Endodermal cell (in vitro differentiated cells): ENCODE measurements at places on chromosomes 2 and 18. TPM values are rescaled to one million over a fixed set of nuclear protein-coding genes. Genes with fewer than 3 reads are reported as not detected.
A peak's percentile ranks its signal among the peaks of the same experiment; 100 is the strongest.

The SAG gene
- not detected in 2 replicates for total RNA-seq

DNA sequence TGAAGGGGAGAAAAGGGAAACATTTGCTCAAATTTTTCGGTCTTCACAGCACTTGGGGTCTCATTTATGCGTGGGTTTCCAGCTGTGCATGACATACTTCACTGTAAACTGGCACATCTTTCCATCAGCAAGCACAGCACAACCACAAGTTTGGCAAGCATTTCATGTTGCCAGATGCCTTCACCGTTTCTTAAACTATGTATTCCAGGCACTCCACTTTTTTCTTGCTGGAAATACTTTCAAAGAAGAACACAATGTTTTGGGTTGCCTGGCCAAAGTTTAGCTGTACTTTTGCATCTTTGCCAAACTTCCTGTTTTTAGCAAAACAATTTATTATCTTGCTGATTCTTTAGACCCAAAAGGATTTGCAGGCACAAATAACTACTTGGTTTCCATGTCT lies 194.6 kb upstream of the MEIS1 start:
- no peak for DNase-seq
- H3K36me3 ChIP-seq, result no peaks in the 10 kb centered on the region
- H3K4me3 ChIP-seq, result no peak overlapping the region
- no peaks in the 10 kb centered on the region for H3K4me1 ChIP-seq

The ACADL gene
- total RNA-seq, result 0.44 to 1.1 TPM (median 0.96 TPM) in 3 replicates

DNA sequence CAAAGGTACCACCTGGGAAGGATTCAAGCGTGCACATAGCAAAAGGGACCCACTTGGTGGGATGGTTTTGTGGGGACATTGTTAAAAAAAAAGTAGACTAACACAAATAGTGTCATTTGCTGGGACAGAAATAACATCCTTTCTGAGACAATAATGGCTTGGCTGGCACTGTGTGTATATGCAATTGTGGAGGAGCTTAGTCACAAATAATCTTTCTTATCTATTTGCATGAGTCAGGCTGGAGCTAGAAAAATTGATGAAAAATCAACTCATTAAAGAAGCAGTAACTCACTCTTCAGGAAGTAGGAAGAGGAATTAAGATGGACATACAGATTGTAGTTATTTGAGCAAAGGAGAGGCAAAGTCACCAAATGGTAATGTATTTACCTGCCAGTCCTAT lies 29.5 kb upstream of the ITGB6 start:
- H3K4me1 ChIP-seq, result no peaks in the 10 kb centered on the region
- H3K36me3 ChIP-seq, result no peaks in the 10 kb centered on the region
- H3K27me3 ChIP-seq, result no peaks in the 10 kb centered on the region
- DNase-seq, result no peak

DNA sequence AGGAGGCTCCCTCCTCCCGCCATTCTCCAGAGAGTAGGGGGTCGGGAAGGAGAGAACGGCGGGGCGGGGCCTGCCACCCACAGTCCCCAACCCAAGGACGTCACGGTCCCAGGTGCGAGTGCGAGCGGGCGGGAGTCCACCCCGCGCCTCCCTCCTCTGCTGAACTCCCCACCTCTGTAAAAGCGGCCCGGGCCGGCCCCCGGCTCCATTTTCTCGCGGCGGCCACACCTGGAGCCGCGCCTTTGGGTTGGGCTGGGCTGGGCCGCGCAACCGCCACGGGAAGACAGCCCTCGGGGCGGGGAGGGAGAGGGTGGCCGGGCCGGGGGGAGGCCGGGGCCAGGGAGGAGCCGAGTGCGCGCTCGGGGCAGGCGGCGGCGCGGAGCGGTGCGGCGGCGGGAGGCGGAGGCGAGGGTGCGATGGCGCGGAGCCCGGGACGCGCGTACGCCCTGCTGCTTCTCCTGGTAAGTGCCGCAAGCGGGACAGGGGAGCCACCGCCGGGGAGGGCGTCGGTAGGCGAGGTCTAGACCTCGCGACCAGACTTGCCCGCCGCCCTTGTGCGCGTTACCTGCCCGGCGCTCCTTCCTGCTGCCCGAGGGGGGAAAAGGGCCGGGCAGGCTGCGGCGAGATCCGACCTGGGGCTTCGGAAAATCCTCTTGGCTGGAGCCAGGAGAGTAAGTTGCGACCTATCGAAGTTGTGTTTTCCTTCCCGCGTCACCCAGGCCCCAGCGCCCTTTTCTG lies at the start of gene DSG2:
TSS of gene DSG2 (plus strand) at position 342 of the 738 bp plus-strand sequence. CDS start at position 417, 75 bp downstream.
- H3K27ac ChIP-seq, result no peak within 1 kb of the TSS
- H3K27me3 ChIP-seq, result peaks cover 5% of the 10 kb centered on the region
- no peaks in the 10 kb centered on the region for H3K36me3 ChIP-seq
- H3K4me1 ChIP-seq, result peaks cover 5% of the 10 kb centered on the region

GRCh38 chr18:35917043-35917442 lies 55.4 kb upstream of the RMP24 start:
- no peaks in the 10 kb centered on the region for H3K27me3 ChIP-seq
- no peak overlapping the region for H3K27ac ChIP-seq
- no peaks in the 10 kb centered on the region for H3K36me3 ChIP-seq
- no peak for DNase-seq
- H3K4me1 ChIP-seq, result no peaks in the 10 kb centered on the region

DNA sequence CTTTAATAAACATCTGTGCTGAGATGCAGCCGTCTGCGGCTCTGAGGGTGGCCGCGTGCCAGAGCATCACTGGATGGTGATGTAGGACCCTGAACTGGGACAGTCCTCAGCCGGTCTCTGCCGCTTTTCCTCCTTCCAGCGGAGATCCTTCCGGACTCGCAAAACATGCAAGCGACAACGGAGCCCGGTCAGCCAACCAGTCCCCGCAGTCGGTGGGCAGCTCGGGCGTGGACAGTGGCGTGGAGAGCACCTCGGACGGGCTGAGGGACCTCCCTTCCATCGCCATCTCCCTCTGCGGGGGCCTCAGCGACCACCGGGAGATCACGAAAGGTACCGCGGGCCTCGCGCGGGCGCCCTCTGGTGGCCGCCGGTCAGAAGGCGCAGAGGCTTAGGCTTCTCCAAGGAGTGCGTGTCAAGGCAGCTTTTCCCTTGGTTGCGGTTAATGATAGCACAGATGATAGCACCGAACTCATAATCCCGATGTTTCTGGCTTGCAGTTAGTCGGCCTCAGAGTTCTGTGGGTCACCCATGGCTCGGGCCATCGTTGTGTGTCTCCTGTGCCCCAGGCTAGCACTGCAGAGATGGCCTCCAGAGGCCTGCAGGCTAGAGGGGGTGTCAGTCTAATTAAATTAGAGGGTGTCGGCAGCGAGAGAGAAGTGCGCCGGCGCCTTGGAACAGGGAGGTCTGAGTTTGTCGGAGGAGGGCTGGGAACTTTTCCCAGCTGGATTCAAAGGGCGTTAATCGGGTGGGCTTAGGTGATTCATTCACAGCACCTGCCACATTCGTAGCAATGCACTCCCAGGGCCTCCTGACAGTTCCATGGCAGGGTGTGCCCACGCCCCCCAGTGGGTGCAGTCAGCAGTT lies 38.5 kb downstream of the LPIN1 start:
- no peak overlapping the region for H3K4me3 ChIP-seq
- no peak overlapping the region for H3K27ac ChIP-seq
- no peaks in the 10 kb centered on the region for H3K27me3 ChIP-seq
- no peaks in the 10 kb centered on the region for H3K4me1 ChIP-seq
- H3K36me3 ChIP-seq, result peaks cover 59% of the 10 kb centered on the region

The LDAH gene
- 26.1 and 28.7 TPM in 2 replicates for total RNA-seq

DNA sequence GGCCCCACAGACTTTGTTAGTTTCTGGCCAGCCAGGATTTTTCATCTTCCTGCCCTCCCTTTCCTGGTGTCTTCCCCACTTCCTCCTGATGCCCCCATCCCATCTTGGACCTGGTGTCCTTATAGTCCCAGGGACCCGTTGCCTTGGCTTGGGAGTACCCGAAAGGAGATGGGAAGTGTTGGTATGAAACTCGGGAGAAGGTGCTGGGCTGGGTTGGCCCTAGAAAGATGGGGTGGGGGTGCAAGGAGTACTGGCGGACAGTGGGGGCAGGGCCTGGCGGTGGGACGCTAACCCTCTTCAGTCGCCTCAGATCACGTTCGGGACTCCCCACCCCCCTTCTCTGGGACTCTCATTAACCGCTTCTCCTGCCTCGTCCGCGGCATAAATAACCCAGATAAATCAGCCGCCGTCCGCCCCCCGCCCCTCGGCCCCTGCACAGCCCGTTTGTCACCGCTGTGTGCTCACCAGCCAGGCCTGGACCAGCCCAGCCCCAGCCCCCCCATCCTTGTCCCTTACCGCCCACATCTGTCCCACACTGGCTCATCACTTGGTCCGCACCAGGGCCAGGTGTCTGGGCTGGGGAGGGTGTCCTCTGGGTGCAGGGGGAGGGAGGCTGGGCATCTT lies 3.7 kb upstream of the ASIC4 start:
- no peak overlapping the region for H3K4me3 ChIP-seq
- H3K36me3 ChIP-seq, result peaks cover 5% of the 10 kb centered on the region
- H3K27ac ChIP-seq, result no peak overlapping the region

GRCh38 chr2:178199334-178199733 lies 5.0 kb downstream of the OSBPL6 start:
- H3K27me3 ChIP-seq, result no peaks in the 10 kb centered on the region
- no peak overlapping the region for H3K4me3 ChIP-seq
- H3K4me1 ChIP-seq, result no peaks in the 10 kb centered on the region
- DNase-seq, result no peak
- H3K27ac ChIP-seq, result no peak overlapping the region

DNA sequence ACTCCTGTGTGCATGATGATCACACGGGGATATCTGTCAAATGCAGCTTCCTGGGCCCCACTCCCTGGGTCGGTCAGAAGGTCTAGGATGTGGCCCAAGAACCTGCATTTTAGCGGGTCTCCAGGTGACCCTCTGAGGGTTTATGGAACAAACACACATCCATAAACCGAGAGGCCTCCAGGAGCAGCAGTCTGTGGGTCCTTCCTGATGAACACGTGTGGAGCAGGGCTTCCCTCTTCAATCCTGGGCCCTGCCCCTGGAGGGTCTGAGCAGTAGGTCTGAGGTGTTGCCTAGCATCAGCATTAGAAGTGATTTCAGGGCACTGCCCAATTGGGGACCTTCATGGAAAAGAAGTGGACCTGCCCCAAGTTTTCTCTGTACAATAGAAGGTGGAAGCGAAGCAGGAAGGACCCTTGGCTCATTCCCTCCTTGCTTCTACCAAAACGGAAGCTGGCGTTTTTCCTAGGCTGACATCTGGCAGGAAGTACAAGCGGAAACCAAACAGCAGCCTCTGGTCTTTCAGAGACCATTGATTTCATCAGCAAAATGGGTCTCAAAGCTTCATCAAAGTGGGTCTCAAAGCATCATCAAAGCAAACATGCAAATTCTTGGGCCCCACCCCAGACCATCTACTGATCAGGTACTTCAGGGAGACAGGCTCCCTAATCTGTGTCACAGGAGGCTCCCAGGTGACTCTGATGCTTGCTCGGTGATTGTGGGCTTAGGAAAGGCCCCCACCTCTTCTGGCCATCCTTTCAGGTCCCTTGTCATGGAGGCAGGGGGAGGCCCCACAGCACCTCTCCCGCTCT lies 30.7 kb downstream of the INO80C start:
- no peak overlapping the region for H3K27ac ChIP-seq
- H3K4me3 ChIP-seq, result no peak overlapping the region
- H3K27me3 ChIP-seq, result no peaks in the 10 kb centered on the region

- no peak for DNase-seq
- H3K4me3 ChIP-seq, result no peak overlapping the region
- no peaks in the 10 kb centered on the region for H3K27me3 ChIP-seq
- no peaks in the 10 kb centered on the region for H3K4me1 ChIP-seq
- H3K36me3 ChIP-seq, result no peaks in the 10 kb centered on the region
- H3K27ac ChIP-seq, result no peak overlapping the region
These were observed 184.2 kb downstream of the KCNJ3 start for GRCh38 chr2:154882725-154883124.

GRCh38 chr2:35428548-35428947 lies 927.0 kb upstream of the CRIM1 start:
- H3K36me3 ChIP-seq, result no peaks in the 10 kb centered on the region
- DNase-seq, result peak; percentile 89
- H3K4me3 ChIP-seq, result no peak overlapping the region

The SKOR2 gene
- total RNA-seq, result not detected in 3 replicates

GRCh38 chr2:155815851-155816250 lies 516.7 kb downstream of the NR4A2 start:
- H3K27ac ChIP-seq, result no peak overlapping the region
- H3K27me3 ChIP-seq, result no peaks in the 10 kb centered on the region
- no peaks in the 10 kb centered on the region for H3K36me3 ChIP-seq
- no peak overlapping the region for H3K4me3 ChIP-seq

- DNase-seq, result no peak
- no peak overlapping the region for H3K27ac ChIP-seq
- no peaks in the 10 kb centered on the region for H3K4me1 ChIP-seq
These were observed 95.0 kb upstream of the ZFP36L2 start for GRCh38 chr2:43321446-43321845.

GRCh38 chr2:37344453-37345361 lies at the start of gene QPCT:
Gene QPCT (plus strand): TSS chr2:37344630. CDS start chr2:37344732, 102 bp downstream.
- peak; percentile 51 for DNase-seq
- peaks cover 18% of the 10 kb centered on the region for H3K4me1 ChIP-seq
- peak within 1 kb of the TSS; percentile 75 for H3K4me3 ChIP-seq
- no peak within 1 kb of the TSS for H3K27ac ChIP-seq
- no peaks in the 10 kb centered on the region for H3K27me3 ChIP-seq

The ARL6IP6 gene
- total RNA-seq, result 36.4 to 68.1 TPM (median 55.2 TPM) in 3 replicates

DNA sequence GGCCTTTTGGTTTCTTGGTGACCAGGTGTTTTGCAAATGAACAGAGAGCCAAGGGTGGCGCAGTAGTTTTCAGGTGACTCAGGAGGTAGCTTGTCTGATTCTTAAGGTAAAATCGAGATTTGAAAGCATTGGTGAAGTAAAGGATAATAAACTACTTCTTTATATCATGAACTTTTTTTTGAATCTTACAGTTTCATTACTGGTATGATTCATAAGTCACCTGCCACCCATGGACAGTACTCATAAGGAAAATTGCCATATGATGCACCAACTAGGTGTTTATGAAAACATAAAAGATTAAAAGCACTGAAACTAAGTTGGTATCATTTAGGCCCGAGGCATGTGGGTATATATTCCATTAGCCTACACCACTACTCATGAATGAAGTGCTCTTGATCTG lies 84.1 kb upstream of the MGAT5 start:
- H3K36me3 ChIP-seq, result no peaks in the 10 kb centered on the region
- no peaks in the 10 kb centered on the region for H3K4me1 ChIP-seq
- H3K27me3 ChIP-seq, result no peaks in the 10 kb centered on the region
- no peak overlapping the region for H3K27ac ChIP-seq
- no peak for DNase-seq

DNA sequence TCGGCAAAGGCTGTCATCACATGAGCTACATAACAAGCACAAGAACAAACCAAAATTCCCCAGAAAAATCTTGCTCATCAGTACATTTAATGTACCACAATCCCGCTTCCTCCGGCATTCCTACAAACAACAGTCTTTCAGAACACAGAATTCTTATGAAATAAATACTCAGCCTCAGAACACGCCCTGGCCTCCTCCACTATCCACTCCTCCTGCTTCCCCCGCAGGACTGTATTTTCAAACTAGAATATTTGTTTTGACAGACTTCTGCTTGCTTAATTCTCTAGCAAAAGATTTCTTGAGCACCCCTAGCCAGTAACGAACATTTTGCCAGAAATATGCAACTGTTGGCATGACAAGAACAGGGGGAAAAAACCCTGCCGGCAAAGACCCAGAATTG lies 131.2 kb downstream of the THADA start:
- H3K27me3 ChIP-seq, result no peaks in the 10 kb centered on the region
- peaks cover 8% of the 10 kb centered on the region for H3K4me1 ChIP-seq
- no peak for DNase-seq
- no peaks in the 10 kb centered on the region for H3K36me3 ChIP-seq
